ENCODE measurements at places on chromosomes 5 and 9.

- DNase-seq = no peak
Observed at GRCh38 chr5:139863361-139863760, 67.8 kb downstream of the PSD2 start.

- DNase-seq = no peak
Observed at GRCh38 chr5:81513982-81514381, 120.0 kb upstream of the ACOT12 start.

GRCh38 chr5:68110264-68110663 is 105.3 kb upstream of the PIK3R1 start:
- no peak for DNase-seq

DNA sequence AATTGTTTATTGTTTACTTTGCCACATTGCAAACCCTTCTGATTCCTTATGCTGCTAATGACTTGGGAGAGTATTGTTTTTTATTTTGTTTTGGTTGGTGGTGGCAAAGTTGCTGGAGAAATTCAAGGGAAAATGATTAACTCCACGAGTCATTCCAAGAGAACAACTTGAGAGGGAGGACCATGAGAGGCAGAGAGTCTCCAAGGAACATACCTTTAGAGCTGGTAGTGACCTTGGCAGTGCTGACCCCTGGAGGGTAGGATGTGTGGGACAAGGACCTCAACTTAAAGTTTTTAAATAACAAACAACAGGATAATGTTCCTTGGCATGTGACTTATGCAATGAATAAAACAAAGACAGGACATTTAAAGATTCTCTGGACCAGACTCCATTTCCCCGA is 139.7 kb downstream of the LRRC70 start:
- DNase-seq = no peak

- no peak for DNase-seq
Observed at GRCh38 chr9:84187090-84187489, 153.5 kb downstream of the SLC28A3 start.

GRCh38 chr5:44051591-44051990 is 337.6 kb downstream of the FGF10 start:
- no peak for DNase-seq

GRCh38 chr9:32665101-32665500 is 29.6 kb upstream of the TAF1L start:
- no peak for DNase-seq
